Kidney (tissue), 22 donors: ENCODE measurements at places on chromosomes 1 and 21. TPM values are rescaled to one million over a fixed set of nuclear protein-coding genes. Genes with fewer than 3 reads are reported as not detected.

DNA sequence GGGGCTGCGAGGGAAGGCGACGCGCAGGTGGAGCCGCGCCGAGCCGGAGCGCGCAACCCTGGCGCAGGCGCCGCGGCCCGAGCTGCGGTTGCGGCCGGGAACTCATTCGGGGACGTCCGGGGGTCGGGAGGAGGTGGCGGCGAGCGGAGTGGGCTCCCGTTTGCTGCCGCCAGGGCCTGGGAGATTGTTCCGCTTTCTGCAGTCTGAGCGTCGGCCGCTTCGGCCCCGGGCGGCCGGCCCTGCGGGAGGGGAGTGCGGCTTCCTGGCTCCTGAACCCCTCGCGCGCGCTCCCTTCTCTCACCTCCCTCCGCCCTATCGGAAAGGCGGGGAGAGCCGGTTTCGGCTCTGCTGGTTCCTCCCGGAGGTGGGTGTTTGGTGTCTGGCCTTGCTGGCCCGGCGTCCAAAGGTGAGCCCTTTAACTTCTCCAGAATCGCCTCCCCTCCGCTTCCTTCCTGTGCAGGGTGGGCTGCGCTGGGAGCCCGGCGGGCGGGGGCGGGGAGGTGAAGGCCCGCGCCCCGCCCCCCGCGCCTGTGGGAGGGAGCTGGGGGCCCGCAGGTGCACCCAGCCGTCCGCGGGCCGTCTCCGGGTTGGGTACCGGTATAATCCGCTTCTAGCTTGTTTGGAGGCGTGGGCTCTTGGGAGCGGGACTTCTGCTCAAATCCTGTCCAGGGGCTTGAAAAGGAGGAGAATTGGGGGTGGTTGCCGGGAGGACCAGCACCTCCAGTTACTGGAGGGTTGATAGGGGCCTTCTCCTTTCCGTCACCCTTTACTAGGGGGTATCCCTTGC, 683 bp downstream of the LRRC8D start:
- peak; percentile 84 for DNase-seq

DNA sequence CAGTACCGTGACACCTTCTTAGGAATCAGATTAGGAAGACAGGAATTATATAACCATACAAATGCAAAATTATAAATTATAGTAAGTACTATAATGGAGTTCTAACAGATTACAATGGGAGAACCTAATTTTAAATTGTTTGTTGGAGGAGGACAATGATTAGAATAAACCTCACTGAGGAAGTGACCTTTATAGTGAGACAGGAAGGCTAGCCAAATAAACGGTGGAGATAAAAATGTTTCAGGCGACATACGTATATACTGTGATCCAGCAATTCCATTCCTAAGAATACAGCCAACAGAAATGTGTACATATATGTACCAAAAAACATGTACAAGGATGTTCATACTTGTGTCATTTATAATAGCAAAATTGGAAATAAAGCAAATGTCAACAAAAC, 15.2 kb downstream of the SYNJ1 start:
- DNase-seq = no peak

- DNase-seq = no peak
These were observed 1.8 kb downstream of the LAMB3 start for GRCh38 chr1:209650454-209650853.

DNA sequence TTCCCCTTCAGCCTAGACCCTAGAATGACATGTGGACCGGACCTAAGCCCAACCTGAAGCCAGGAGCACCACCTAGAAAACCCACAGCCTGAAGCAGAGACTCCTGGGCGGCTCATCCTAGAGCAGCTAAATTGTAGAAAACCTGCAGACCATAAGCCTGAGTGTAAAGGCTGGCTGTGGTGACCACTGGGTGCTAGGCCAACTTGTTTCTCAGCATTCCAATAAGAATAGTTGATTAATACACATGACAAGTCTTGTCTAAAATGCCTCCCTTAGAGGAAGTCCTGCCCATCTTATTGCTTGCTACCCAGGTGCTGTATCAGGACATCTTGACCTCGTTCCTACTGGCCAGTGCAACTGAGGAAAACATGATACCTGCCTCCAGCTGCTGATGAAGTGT, 23.3 kb upstream of the CASQ2 start:
- DNase-seq = no peak

DNA sequence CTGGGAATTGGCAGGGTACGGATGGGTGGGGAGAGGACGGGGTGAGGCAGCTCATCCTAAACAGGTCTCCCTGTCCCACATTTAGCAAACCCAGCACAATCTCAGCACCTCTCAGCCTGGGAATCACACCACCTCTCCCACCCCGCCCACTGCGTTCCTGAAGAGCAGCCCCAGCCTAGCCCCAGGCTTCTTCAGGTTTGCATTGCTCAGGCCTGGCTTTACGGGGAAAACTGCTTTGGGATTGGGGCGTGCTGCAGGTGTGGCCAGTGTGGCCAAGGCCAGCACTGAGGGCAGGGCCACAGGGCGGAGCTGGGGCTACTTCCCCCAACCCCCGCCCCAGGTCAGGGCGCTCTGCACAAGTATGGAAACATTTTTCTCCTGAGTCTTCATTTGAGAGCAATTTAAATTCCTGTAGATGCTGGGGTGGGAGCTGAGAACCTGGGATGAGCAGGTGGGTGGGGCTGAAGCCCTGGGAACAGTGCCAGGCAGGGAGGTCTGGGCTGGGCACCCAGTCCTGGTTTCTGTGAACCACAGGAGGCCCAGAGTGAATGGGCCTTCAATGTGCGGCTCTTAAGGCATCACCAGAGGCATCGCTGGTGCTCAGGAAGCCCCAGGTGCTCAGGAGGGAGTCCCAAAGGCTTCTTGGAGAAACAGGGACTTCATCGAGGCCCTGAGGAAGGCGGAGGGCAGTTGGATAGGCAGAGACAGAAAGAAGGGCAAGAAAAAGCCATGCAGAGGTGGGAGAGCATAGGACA, 24.1 kb downstream of the TNNT2 start:
- DNase-seq = no peak

DNA sequence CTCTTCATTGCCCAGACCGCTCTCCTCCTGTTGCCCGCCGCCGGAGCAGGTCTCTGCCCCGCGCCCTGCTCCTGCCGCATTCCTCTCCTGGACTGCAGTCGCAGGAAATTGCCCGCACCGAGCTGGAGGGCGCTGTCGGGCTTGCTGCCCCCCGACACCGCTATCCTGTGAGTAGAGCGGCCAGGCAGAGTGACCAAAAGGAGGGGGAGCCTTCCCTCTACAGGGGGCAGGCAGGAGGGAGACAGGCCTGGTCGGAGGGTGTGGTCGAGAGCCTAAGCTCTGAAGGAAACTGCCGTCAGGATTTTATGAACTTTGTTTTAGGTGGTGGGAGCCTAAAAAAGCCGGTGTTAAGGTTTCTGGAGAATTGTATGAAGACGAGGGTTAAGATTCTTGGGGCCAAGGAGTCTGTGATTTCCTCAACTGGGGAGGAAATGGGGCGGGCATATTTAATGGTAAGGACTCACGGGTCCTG, 517 bp downstream of the LRIG2 start:
- DNase-seq = no peak

GRCh38 chr1:174408146-174408545, 39.6 kb upstream of the GPR52 start:
- no peak for DNase-seq

PADI2 gene
- polyA plus RNA-seq = 11.7 TPM

ATP1B1 gene
- 1,441 TPM for polyA plus RNA-seq

RPE65 gene
- polyA plus RNA-seq = not detected

DCST1 gene
- not detected for polyA plus RNA-seq

LCE1A gene
- polyA plus RNA-seq = not detected

DNA sequence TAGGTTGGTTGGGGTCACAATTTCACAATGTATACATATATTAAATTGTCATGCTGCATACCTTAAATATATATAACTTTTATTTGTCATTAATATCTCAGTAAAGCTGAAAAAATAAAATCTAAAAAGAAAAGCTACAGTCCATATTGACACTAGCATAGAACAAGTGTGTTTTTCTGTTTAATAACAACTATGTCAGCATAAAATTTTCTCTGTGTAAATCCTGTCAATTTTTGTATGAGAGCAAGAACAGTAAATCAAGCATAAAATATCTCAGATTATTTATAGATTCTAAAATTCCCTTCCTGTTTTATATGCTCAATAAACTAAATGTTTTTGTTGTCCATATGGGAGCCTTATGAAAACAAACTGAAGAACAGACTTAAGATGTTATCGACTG, 739.2 kb downstream of the MRPL39 start:
- DNase-seq = no peak

- no peak for DNase-seq
These were observed 5.7 kb upstream of the CD48 start for GRCh38 chr1:160717306-160717705.

DNA sequence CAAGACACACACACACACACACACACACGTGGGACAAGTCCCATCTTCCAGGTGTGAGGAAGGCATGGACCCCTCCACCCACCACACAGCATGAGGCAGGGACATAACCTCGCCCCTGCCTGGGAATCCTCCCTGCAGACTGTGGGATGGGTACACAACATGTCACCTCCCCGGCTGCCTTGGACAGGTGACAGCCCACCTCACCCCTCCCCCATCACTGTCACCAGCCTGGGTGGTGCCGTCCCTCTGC, 40.7 kb downstream of the AHDC1 start:
- no peak for DNase-seq
